ENCODE measurements at places on chromosomes 12 and 14.

- no peak for DNase-seq
Measured at GRCh38 chr14:20627346-20628027, 14.0 kb downstream of the OR6S1 start.

GRCh38 chr12:47408171-47408871, 297.5 kb downstream of the RPAP3 start:
- no peak for DNase-seq

GRCh38 chr12:103903993-103904392, 26.2 kb upstream of the HSP90B1 start:
- DNase-seq = no peak

GRCh38 chr14:83023369-83023768, 1489.7 kb upstream of the SEL1L start:
- DNase-seq = no peak

GRCh38 chr14:61478971-61479473, 157.6 kb downstream of the PRKCH start:
- no peak for DNase-seq

DNA sequence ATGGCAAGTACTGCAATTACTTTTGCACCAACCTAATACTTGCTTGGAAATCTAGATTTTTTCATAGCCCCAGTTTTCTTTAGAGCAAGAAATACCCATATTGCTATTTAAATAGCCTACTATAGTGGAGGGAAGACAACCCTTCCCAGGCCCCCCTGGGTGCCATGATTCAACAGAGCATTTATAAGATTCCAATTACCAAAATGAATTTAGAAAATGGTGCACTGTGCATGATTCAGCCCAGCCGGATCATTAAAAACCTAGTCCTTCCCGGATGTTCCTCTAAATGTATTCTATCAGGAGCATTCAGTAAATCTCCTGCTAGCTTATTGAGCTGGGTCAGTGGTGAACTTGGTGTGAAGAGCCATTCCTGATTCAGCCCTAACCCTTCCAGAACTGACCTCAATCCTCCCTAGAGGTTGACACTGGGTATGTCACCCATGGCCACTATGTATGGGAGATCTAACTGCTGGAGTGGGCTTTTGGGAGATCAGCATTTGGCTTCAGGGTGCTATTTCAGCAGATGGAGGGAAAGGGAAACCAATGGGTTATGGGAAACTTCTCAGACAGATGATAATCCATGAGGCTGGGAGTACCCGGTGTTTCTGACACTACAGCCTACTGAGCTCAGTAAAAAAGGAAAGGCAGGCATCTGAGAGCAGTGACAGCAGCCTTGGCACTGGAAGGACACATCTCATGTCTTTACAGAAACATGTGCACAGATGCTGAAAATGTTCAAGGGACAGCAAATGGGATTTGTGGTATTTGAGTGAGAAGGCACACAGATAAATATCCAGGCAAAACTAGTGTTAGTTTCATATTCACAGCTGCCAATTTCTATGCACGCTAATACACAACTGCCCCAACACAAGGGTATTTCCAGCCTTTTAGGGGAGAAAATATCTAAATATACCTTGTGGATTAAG, 258.9 kb downstream of the DPF3 start:
- no peak for DNase-seq

- DNase-seq = no peak
Measured at GRCh38 chr12:132649226-132649945, 30.8 kb downstream of the P2RX2 start.

GRCh38 chr12:111040690-111041089, 120.3 kb upstream of the MYL2 start:
- no peak for DNase-seq

DNA sequence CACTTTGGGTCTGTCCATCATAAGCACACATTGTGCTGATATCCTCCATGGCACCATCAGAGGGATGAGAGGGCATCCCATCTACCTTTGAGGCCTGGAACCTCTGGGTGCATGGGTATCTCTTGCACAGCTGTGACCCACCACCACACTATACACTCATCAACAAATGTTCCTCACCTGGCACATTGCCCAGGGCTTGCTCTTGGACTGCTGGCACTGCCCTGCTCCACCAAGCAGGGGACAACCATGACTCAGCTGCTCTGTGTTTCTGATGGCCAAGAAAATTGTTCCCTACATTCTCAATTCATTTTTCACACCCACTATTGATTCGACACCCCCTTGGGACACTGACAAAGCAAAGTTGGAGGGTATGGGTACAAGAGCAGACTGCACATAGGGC, 155.5 kb downstream of the PTPRO start:
- no peak for DNase-seq

DNA sequence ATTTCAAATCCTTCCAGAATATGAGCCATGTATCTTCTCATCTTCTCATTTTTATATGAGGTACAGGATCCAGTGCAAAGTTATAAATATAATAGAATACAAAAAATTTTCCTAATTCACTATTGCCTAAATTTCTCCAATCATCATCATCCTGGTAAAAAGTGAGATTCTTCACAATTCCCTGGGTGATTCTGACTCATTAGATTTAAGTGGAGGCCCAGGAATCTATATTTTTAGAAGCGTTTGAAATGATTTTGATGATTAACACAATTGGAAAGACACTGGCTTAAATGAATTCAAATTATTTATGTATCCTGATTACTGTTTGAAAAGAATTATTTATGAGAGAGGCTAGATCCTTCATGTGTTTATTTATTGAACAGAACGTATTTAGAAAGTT, 380.3 kb upstream of the PDE3A start:
- no peak for DNase-seq

DNA sequence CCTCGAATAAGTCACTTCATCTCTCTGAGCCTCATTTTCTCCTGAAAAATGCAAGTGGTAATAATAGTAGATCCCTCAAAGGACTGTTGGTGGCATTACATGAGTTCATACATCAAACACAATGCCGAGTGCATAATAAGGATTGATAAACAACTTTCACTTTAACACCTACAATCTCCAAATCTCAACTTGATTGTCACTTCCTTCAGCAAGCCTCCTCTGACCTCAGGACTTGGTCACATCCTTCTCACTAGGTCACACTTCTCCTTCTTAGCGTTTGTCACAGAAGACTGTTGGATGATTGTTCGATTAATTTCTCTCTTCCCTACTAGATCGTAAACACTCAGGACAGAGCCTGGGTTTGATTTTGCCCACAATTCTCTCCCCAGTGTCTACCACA, 7.9 kb upstream of the PRKAB1 start:
- DNase-seq = no peak

GRCh38 chr12:92136965-92137721, 8.5 kb downstream of the BTG1 start:
- DNase-seq = no peak
